ENCODE measurements at places on chromosomes 11 and 22. TPM values are rescaled to one million over a fixed set of nuclear protein-coding genes. Genes with fewer than 3 reads are reported as not detected.
A peak's percentile ranks its signal among the peaks of the same experiment; 100 is the strongest.

DNA sequence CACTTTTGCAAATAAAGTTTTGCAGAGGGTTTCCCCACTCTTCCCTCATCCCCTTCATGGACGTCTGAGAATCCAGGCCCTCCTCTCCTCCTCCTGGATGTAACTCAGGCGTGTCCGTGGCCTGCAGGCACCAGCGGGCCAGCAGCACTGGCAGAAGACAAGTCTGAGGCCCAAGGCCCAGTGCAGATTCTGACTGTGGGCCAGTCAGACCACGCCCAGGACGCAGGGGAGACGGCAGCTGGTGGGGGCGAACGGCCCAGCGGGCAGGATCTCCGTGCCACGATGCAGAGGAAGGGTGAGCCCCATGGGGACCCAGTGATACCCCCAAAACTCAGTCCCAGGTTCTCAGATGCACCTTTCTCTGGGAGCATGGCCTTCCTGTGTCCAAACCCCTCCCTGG lies 14.4 kb downstream of the TUB start:
- peak; percentile 27 for DNase-seq

GRCh38 chr11:93248602-93249001 lies 50.8 kb upstream of the SLC36A4 start:
- no peak for DNase-seq

DNA sequence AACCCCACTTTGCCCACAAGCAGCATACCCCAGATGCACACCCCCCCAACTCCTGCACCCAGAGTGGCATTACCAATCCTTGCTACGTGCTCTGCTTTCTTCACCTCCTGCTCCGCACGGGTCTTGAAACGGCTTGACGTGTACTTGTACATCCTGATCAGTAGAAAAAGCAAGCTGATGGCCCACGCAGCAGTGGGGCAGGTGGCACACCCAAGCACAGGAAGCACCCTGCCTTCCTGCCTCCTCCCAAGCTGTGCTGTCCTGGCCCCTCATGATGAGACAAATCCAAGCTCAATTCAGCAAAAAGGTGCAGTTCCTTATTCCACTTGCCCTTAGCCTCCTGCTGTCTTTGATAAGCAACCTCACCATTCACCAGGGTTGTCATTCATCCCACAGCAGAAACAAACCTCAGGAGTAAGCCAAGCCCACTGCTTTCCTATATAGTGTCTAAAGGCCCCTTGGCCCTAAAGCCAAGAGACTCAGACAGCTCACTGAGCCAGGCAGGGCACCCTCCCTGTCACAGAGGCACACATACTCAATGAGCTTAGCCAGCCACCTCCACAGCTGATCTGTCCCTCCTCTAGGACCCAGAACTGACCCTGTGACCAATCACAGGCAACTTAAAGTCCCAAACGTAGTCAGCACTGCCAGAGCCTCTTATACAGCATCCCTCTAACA lies 27.8 kb downstream of the MORC2 start:
- DNase-seq: no peak

DNA sequence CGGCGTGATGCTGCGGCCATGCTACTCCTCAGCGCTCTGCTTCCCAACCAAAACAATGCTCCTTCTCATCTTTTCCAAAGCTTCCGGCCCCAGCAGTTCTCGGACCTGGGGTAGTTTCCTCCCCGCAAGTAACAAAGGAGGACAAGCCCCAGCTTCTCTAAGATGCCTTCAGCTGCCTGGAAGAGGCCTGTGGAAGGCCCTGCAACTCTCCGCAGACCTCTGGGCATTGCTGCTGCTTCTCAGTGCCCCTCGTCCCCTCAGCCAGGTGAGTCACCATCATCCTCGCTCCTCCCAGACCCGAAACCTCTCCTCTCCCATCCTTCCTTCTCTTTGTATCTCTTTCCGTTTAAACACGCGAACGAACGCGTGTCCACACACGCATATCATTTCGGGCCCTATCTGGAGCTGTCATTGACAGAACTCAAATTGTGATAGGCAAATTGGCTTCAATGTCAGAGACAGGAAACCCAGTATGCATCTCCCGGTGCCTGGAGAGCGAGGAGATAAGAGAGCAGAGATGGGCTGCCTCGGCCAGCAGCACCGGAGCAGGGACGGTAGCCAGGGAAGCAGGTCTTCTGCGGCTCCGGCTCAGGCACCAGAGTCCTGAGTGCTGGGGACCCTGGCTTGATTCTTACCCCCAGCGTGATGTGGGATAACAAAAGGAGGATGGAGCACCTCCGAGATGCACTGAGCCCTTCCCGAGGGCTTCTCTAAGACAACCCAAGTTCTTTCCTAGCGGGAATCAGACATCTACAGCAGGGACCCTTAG lies 22.0 kb upstream of the JAM3 start:
- no peak for DNase-seq

GRCh38 chr11:31844351-31844750 lies 33.2 kb upstream of the PAX6 start:
- no peak for DNase-seq

DNA sequence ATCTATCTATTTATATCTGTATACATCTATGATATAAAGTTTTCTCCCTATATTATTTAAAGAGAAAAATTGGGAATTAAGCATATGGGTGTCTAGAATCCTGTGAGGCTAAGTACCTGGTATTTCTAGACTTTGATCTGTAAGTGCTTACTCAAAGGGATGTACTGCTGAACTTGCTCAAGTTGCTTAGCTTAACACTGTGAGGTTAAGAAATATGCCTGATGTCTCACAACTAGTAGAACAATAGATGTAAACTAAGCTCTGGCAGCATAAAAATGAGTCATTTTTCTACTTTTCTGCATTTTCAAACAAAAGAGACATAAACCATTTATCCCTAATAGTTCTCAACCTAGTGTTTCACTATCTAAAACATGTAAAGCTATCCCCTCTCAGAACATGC lies 744.4 kb upstream of the ANO3 start:
- no peak for DNase-seq

- DNase-seq: no peak
Measured at GRCh38 chr22:28977481-28977971, 84.1 kb downstream of the C22orf31 start.

GRCh38 chr22:19791243-19791642 lies 30.7 kb downstream of the TBX1 start:
- DNase-seq: no peak

DNA sequence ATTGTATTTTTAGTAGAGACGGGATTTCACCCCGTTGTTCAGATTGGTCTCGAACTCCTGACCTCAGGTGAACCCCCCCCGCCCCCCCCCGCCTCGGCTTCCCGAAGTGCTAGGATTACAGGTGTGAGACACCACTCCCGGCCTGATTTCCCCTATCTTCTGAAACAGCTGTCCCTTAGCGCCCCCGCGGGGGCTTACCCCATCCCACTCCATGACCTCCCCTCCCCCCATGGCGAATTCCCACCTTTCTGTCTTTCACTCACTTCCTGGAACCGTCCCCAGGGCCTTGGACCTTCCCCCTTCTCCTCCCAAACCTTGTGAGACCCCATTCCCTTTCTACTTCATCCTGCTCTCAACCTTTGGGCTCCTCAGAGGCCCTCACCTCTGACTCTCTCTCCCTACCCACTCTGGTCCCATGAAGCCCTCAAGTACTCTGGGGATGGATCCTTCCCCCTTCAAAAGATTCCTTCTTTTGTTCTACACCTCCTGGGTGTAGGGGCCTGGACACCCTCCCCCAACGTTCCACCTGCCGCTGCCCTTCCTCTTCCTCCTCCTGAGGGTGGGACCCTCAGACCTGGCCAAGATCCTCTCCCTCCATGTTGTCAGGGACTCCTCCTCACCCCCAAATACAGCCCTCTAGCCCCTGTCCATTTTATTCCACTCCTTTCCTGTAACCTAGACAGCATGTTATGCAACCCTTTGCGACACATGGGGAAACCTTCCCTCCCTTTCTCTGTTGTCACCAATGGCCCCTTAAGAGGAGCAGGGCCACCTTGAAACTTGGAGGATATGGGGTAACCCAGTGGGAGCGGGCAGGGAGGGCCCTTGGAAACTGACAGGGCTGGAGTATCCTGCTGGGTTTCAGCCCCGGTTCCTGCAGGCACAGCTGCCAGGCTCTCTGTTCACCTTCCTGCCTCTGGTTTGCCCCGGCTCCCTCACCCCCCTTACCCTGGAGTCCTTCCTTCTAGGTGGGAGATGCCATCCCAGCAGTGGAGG lies 1.1 kb downstream of the PRDX5 start:
- DNase-seq: no peak

GRCh38 chr11:69711822-69712801 lies 8.3 kb upstream of the FGF19 start:
- no peak for DNase-seq

- no peak for DNase-seq
Measured at GRCh38 chr11:18046116-18046777, at the start of gene TPH1. Gene TPH1 (minus strand): TSS chr11:18046269. CDS start chr11:18040762, 5,507 bp downstream.

- no peak for DNase-seq
Measured at GRCh38 chr22:50308597-50308935, 1.1 kb upstream of the PLXNB2 start.

- DNase-seq: no peak
Measured at GRCh38 chr11:97865424-97866012, 1155.2 kb upstream of the CNTN5 start.

DNA sequence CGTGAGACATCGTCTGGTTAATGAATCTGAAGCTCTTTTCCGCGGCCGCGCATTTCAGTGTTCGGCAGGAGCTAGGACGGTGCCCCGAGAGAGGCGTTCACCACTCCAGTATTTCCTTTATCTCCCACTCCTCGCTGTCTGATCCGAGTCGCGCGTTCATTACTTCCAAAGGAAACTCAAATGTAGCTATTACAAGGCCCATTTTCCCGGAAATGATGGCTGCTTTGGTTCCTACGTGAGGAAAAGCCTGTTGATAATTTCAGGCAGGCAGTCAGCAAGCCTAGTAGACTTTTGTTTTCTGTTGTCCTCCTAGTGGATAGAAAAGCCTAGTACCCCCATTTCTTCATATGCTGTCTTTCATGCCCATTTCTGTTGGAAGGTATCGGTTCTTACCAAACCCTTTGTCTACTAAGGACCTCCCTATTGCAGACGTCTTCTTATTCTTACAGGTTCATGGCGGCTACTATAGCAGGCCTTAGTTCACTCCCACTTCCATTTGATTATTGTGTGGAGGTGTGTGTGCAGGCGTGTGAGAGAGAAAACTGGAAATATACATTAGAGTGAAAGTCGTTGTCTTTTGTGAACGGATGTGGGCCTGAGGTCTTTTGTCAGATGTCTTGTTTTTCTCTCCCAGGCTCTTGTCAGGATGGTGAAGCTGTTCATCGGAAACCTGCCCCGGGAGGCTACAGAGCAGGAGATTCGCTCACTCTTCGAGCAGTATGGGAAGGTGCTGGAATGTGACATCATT lies 737 bp downstream of the RBM4 start:
- DNase-seq: no peak

DNA sequence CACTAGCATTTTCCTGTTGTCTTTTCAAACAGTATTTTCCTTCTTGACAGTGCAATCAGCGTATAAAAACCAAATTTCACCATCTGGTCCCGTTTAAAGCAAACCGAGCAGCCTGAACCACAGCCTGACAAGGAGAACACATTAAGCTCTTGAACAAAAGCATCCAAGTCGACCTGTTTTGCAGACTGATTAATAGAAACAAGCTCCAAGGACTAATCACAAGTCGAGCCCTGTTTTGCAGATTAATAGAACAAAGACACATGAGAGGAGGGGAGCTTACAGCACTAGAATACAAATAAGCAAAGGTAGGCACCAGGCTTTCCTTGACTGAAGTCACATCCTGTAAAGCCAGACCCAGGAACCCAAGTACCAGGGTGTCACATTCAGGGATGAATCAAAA lies 104.8 kb downstream of the MPPED2 start:
- DNase-seq: no peak

GRCh38 chr22:12601870-12602779 lies 2925.9 kb upstream of the OR11H1 start:
- no peak for DNase-seq

- DNase-seq: peak; percentile 64
Measured at GRCh38 chr11:17354601-17354991, 3.0 kb downstream of the NCR3LG1 start.

DNA sequence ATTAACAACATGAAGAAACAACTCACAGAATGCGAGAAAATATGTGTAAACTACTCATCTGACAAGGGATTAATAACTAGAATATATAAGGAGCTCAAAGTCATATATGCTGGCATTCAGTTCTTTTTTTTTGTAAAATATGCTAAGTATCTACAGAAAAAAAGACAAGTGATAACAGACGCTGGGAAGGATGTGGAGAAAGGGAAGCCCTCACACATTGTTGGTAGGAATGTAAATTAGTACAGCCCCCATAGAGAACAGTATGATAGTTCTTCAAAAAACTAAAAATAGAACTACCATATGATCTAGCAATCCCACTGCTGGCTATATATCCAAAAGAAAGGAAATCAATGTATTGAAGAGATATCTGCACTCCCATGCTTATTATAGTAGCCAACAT lies 13.8 kb downstream of the GAB2 start:
- DNase-seq: no peak

- no peak for DNase-seq
Measured at GRCh38 chr11:2593393-2593950, 106.3 kb downstream of the KCNQ1OT1 start.

GRCh38 chr11:64534391-64534801 lies 56.6 kb upstream of the SLC22A12 start:
- DNase-seq: no peak

GRCh38 chr11:46012185-46012584 lies 89.7 kb downstream of the LARGE2 start:
- DNase-seq: no peak

GRCh38 chr11:10487002-10487647 lies 32.1 kb downstream of the AMPD3 start:
- DNase-seq: no peak

DNA sequence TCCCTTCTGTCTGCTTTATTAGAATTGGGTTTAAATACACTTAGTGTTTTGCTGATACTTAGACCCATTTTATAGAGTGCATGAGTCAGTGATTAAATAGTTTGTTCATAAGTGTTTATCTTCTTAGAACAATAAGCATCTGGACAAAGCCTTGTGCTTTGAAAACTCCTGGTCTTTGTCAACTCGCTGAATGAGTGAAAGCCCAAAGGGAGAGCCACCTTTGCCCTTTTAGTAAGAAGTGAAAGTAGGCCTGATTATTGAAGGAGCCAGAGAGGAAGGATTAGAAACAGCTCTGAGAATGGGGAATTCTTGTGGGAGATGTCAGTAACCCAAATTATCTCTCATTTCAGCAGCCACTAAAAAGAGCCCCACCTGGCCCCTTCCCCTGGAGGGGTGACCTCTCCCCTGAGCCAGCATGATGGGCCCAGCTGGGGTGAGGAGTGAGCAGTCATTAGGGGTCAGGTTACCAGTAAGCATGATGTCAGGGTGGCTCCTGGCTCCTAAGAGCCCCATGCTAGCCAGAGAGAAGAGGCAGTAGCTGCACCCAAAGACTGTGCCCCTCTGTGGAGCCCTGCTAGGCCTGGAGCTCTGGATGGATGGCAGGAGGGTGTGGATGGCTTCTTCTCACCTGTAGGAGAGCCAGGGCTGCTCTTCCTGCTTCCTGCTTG lies 125.1 kb upstream of the E2F8 start:
- DNase-seq: no peak

Gene USH1C
- 0.33 TPM for polyA plus RNA-seq

Gene ART1
- polyA plus RNA-seq: not detected

Gene CNTF
- 0.18 TPM for polyA plus RNA-seq

Gene TREH
- polyA plus RNA-seq: 1.2 TPM

Gene GGTLC2
- not detected for polyA plus RNA-seq

Gene TYR
- not detected for polyA plus RNA-seq

Gene PLEKHB1
- polyA plus RNA-seq: 1.4 TPM

Gene CD151
- polyA plus RNA-seq: 264 TPM

Gene NAT10
- 9.1 TPM for polyA plus RNA-seq

Gene SLC5A4
- 0.03 TPM for polyA plus RNA-seq

Gene KCNK4
- not detected for polyA plus RNA-seq
